Stimulated activated CD8-positive, alpha-beta memory T cell treated with anti-CD3 and anti-CD28 coated beads, Interleukin-4, amount 100 ng/mL, for 4 hours (primary cell): ENCODE measurements at places on chromosomes 3 and 15.

GRCh38 chr15:98131924-98132323 is 171.4 kb downstream of the ARRDC4 start:
- no peak for DNase-seq

DNA sequence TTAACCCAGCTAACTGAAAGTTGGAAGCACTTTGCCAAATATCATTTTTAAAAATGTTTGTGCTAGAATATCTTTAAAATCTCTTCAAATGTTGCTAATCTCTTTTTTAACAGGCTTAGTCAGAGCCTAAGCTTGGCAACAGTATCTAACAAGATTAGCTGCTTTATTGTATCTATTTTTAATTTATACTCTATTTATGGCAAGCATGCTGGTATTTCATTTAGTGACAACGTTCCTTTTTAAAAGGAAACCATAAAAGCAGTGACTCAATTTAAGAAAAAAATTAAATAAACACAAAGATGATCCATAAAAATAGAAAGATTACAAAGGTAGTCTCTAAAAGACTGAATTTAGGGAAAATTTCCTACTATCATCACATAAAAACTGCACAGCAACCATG is 40.5 kb downstream of the SLC12A6 start:
- no peak for DNase-seq

DNA sequence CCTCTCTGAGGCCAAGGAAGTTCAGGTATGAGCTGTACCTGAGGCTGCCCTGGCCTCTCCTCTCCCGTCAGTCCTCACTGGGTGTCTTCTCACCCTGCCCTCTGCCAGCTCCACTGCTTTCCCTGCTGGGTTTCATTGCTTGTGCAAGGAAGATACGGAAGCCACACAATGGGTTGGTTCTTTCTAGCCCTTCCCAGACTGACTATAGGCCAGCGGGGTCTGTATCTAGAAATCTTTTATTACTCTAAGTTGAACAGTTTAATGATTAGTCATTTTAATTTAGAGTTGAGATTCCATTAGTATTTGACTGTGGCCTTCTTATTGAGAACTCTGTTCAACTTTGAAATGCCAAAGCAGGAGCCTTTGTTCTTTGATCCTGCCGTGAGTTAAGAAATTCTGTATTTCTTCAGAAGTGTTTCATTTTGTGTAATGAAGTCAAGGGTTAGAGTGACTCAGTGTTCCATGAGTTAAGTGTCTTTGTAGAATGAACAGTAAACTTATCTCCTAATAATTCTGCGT is 16.2 kb downstream of the C3orf62 start:
- DNase-seq: no peak

GRCh38 chr15:96695426-96695825 is 364.9 kb downstream of the NR2F2 start:
- DNase-seq: no peak

DNA sequence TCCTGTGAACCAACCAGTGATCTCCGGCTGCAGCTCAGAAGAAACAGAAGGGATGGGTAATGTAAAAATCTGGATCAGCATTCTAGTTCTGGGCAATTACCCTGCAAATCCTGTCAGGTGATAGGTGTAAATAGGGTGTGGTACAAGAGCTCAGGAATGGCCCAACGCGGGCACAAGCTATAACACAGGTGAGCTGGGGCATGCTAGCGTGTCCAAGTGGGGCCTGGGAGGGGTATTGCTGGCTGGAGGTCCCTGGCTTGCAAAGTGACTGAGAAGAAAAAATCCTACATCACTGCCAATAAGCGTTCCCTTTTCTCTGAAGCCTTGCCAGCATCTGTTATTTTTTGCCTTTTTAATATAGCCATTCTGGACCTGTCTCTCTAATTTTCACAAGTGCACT is 9.7 kb upstream of the CHST2 start:
- DNase-seq: no peak

GRCh38 chr3:45596290-45596791 is 1.8 kb downstream of the LIMD1 start:
- no peak for DNase-seq

DNA sequence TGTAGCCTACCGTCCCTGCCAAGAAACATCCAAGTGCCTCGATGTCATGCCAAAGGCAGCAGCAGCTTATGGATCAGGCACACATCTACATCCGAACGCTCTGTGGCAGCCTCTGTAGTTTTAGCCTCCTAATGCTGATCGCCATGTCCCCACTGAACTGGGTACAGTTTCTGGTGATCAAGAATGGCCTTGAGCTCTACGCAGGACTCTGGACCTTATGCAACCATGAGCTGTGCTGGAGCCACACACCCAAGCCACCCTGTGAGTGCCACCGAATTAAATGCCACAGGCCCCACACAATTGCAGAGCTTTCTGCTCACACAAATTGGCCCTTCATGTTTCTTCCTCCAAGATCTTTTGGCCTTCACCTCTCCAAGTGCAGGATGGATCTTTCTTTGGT is 543 bp downstream of the TMEM202 start:
- DNase-seq: no peak

- no peak for DNase-seq
These were observed 163.0 kb downstream of the OCA2 start for GRCh38 chr15:27936164-27936563.

DNA sequence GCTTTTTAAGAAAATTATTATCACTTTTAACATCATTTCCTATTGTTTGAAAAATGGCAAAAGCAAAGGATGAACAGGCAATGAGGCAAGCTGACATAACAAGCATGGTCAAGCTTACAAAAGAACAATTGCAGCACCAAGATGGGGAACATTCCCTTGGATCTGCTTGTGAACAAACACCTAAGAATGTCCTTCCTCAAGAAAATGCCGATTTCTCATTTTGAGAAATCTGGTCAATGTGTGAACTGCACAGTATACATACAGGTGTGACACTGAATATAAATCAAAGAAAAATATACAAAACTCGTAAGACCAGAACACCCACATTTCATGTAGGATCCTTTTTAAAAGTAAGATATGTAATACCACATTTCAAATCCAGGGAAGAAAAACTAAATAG is 58.9 kb downstream of the LRRFIP2 start:
- no peak for DNase-seq

GRCh38 chr3:156483426-156483825 is 71.5 kb downstream of the SSR3 start:
- DNase-seq: no peak

DNA sequence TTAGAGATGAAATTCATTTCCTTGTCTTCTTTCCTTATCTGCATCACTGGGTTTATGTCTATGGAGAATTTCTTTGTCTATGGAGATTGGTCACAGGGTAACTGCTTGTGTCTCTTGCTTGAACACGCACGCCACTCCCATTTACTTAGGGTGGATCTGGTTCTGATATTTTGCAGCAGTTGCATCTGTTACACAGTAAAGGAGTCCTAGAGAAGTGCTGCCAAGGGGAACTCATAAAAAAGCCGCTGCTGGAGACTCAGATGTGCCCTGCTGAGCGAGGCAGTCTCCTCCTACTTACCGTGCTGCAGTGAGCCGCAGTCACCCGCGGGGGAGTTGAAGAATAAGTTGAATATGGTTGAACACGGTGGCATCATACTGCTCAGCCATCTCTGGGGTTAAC is 105.2 kb upstream of the KLHL25 start:
- DNase-seq: no peak

- DNase-seq: no peak
These were observed 35.1 kb downstream of the HMG20A start for GRCh38 chr15:77455696-77456321.

- no peak for DNase-seq
These were observed 42.0 kb downstream of the CD86 start for GRCh38 chr3:122097141-122097540.

GRCh38 chr15:68717951-68718350 is 102.7 kb downstream of the ANP32A start:
- no peak for DNase-seq

DNA sequence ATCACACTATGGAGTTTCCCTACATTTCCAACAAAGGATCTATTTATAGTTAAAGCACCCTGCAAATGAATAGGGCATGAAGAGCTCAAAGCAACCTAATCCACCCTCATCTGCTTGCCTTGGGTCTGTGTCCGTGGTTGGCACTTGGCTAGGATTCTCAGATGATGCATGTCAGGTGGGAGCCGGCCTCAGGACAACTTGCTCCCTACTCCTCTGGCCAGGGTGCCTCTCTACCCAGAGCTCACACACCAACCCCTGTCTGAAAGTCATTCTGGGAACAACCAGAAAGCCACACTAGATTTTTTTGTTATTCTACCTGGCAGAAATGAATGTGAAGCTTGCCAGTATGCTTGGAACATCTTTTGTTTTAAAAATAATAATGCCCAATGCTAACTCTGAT is 13.2 kb downstream of the ARHGEF3 start:
- DNase-seq: no peak

- DNase-seq: no peak
These were observed 88.7 kb downstream of the PLXNA1 start for GRCh38 chr3:127071597-127072001.

DNA sequence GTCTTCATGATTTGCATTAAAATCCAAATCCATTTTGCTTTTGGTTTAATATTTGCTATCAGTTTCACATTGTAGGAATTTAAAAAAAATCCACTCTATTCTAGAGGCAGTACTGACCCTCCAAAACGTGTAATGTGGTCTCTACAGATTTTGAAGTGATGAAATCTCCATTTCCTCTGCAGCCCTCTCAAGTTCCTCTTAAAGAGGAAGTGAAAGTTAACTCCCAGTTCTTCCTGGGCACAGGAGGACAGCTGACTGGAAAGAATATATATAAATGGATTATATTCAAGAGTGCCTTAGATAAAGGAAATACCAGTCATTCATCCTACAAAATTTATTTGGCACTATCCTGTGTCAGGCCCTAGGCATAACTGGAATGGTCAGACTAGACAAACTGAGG is 83.5 kb upstream of the PLCL2 start:
- DNase-seq: no peak

GRCh38 chr15:38670128-38671005 is 105.8 kb upstream of the RASGRP1 start:
- DNase-seq: no peak

DNA sequence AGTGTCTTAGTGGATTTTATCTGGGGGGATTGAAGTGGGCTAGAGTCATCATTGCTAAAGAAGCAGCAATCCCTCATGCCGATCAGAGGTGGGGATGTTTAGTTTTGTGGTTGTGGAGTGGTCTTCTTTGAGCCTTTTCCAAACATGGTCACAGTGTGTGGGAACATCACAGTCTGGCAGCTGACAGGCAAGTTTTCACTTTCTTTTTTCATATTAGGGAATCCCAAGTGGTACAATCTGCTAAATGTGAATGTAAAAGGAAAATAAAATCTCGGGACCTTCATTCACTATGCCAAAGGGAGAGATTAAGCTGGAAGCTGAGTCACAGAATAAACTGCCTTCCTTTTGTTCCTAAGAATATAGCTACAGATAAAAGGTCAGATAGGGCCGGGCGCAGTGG is 10.4 kb upstream of the CX3CR1 start:
- no peak for DNase-seq

DNA sequence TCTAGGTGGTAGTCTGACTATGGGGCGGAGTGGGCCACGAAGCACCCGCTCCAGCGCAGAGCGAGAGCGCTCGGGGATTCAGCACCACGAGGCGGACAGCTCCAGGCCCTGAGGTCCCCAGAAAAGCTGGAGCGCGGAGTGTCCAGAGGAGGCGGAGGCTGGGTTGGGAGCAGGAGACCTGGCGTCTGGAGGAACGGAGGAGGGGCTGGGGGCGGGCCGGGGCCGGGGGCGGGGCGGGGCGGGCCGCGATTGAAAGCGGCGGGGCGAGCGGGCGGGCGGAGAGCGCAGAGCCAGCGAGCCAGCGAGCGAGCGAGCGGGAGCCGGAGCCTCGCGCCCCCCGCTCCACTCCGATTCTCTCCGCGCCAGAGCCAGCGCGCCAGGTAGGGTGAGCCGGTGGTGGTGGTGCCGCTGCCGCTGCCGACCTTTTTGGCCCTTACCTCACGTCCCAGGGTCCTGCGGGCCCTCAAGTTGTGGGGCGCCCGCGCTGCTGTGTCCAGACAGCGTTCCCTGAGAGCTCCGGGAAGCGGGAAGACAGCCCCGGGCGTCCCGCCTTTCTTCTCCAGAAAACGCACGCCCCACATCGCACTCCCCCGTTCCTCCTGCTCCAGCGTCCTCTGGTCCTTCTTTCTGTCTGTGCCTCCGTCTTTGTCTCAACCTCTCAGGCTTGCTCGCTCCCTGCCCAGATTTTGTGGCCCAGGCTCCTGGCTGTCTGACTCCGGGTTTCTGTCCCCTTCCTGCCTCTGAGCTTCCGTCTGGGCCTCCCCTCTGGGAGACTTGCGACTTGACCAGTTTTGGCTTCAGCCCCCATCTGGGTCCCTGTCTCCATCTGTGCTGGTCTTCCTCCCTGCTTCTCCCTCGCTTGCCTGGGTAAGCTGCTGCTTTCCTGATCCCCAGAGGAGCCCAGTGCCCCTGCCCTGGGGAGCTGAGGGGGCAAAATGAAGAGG is at the start of gene GRM2:
Gene GRM2 (plus strand): TSS at position 281 of the 944 bp plus-strand sequence. CDS start 1,916 bp downstream, outside the sequence.
- DNase-seq: no peak

DNA sequence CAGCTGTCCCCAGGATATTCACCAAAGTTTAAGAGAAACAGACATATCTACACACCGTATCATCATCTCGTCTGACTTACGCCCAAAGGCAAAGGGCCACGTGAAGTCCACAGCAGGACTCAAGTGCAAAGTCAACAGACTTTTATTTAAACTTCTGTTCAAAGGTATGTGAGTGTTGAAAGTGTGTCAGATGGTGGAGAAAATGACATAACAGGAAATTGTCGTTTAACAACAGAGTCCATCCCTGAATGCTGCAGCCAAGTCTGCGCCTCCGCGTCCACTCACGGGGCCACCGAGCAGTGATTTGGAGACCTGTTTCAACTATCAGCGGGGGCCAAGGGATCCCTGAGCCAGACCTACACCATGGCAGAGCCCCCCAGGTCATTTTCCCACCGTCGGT is 165.6 kb downstream of the XXYLT1 start:
- no peak for DNase-seq

DNA sequence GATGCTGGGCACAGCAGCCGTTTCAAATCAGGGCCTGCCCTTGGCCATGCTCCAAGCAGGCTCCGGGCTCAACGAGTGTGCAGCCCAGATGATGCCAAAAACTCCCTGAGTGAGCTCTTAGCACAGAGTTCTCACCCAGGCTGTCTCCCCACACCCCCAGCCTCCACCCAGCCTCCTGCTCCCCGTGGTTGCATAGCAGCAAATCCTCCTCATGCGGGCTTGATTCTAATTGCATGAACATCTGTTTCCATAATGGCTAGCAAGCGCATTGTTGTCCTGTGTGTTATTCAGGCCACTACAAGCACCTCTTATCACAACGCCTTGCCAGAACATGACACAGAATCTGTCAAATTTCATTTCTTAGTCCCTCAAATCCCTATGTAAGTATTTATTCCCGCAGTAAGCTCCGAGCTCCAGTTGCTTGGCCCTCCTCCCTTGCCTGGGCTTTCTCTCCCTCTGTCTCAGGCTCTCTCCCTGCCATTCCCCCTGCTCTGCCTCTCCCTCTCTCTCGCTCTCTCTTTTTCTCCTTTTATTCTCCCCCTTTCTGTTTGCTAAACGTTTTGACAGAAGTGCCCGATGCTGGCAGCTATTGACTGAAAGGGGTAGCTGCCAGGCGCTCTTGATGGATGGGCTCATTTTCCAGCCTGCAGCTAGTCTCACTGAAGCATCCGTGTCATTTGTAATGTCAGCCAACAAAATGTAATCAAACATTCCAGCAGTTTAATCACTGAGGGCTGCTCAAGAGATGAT is 306.5 kb downstream of the IL20RB start:
- no peak for DNase-seq

GRCh38 chr3:139251529-139251928 is 92.3 kb upstream of the MRPS22 start:
- DNase-seq: no peak

- DNase-seq: no peak
These were observed 521.9 kb upstream of the PROK2 start for GRCh38 chr3:72306800-72307341.

- no peak for DNase-seq
These were observed 326.9 kb downstream of the IL5RA start for GRCh38 chr3:2783261-2783660.
